ENCODE measurements at places on chromosomes 1 and 21. TPM values are rescaled to one million over a fixed set of nuclear protein-coding genes. Genes with fewer than 3 reads are reported as not detected.

Gene UTS2
- not detected for polyA plus RNA-seq

Gene PPM1J
- polyA plus RNA-seq, result 0.51 TPM

Gene C8A
- polyA plus RNA-seq, result not detected

Gene OR2T33
- polyA plus RNA-seq, result not detected

Gene TRIM62
- 4.4 TPM for polyA plus RNA-seq

Gene HSD3B2
- polyA plus RNA-seq, result 0.18 TPM

Gene PLA2G5
- polyA plus RNA-seq, result 0.67 TPM

Gene AKR7A3
- polyA plus RNA-seq, result 1.3 TPM

Gene OR10J1
- 0.06 TPM for polyA plus RNA-seq

- H3K27me3 ChIP-seq, result no peaks in the 10 kb centered on the region
- DNase-seq, result no peak
- H3K4me1 ChIP-seq, result no peaks in the 10 kb centered on the region
- H3K4me3 ChIP-seq, result no peak overlapping the region
- H3K36me3 ChIP-seq, result no peaks in the 10 kb centered on the region
These were observed 15.1 kb upstream of the CRB1 start for GRCh38 chr1:197252973-197253372.

DNA sequence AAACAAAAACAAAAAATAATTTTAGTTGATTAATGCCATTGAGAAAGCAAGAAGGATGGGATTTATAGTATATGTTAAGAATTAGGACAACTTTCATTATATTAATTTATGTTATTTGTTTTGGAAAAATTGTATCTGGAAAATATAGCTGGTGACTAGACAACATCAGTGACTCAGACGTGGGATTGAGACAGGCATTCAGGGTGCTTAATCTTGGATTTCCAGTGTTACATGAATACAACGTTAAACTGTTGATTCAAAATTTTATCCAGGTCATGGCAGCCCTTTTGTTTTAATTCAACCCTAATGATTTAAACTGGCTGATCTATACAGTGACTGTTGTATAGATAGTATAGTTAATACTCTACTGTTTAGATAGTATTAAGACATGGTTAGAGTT is 827.1 kb upstream of the B3GALT2 start:
- no peaks in the 10 kb centered on the region for H3K27me3 ChIP-seq
- H3K27ac ChIP-seq, result no peak overlapping the region
- no peaks in the 10 kb centered on the region for H3K36me3 ChIP-seq
- H3K4me3 ChIP-seq, result no peak overlapping the region

- no peaks in the 10 kb centered on the region for H3K36me3 ChIP-seq
- H3K27ac ChIP-seq, result peak overlapping the region; percentile 55
- H3K27me3 ChIP-seq, result no peaks in the 10 kb centered on the region
- peak overlapping the region; percentile 89 for H3K4me3 ChIP-seq
These were observed 637 bp downstream of the LYPLA2 start for GRCh38 chr1:23791516-23792047.

GRCh38 chr1:169511316-169512005 is 25.7 kb upstream of the SLC19A2 start:
- no peaks in the 10 kb centered on the region for H3K36me3 ChIP-seq
- no peaks in the 10 kb centered on the region for H3K27me3 ChIP-seq
- peak overlapping the region; percentile 40 for H3K27ac ChIP-seq
- DNase-seq, result no peak

GRCh38 chr21:45910548-45911221 is 70.9 kb upstream of the COL6A1 start:
- H3K4me3 ChIP-seq, result no peak overlapping the region
- no peaks in the 10 kb centered on the region for H3K4me1 ChIP-seq
- peaks cover 3% of the 10 kb centered on the region for H3K36me3 ChIP-seq
- DNase-seq, result no peak
- no peak overlapping the region for H3K27ac ChIP-seq

- H3K4me3 ChIP-seq, result peak overlapping the region; percentile 95
- H3K27ac ChIP-seq, result no peak overlapping the region
- peaks cover 30% of the 10 kb centered on the region for H3K36me3 ChIP-seq
- H3K4me1 ChIP-seq, result peaks cover 6% of the 10 kb centered on the region
- no peaks in the 10 kb centered on the region for H3K27me3 ChIP-seq
- peak; percentile 43 for DNase-seq
These were observed 888 bp upstream of the SNRPE start for GRCh38 chr1:203860396-203861025.

GRCh38 chr1:29830383-29830782 is 594.1 kb downstream of the PTPRU start:
- no peaks in the 10 kb centered on the region for H3K27me3 ChIP-seq
- DNase-seq, result no peak
- no peak overlapping the region for H3K27ac ChIP-seq
- no peaks in the 10 kb centered on the region for H3K36me3 ChIP-seq
- H3K4me1 ChIP-seq, result no peaks in the 10 kb centered on the region

DNA sequence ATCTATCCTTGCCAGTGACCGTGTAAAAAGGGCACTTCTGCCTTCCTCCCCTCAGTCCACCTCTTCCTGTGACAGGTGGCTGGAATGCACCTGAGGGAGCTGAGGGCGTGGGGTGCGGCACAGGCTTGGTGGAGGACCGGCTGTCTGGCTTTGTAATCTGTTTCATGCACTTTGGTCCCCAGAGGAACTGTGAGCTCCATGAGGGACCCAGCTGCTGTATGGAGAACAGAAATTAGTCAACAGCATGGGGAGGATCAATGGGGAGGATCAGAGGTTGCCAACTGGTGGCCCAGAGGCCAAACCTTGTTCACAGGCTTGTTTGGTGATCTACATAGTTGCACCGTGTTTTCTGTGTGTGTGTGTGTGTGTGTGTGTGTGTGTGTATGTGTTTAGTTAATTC is 19.0 kb upstream of the LUZP1 start:
- peaks cover 7% of the 10 kb centered on the region for H3K4me1 ChIP-seq
- no peak overlapping the region for H3K27ac ChIP-seq
- H3K36me3 ChIP-seq, result no peaks in the 10 kb centered on the region
- no peak for DNase-seq
- no peak overlapping the region for H3K4me3 ChIP-seq

DNA sequence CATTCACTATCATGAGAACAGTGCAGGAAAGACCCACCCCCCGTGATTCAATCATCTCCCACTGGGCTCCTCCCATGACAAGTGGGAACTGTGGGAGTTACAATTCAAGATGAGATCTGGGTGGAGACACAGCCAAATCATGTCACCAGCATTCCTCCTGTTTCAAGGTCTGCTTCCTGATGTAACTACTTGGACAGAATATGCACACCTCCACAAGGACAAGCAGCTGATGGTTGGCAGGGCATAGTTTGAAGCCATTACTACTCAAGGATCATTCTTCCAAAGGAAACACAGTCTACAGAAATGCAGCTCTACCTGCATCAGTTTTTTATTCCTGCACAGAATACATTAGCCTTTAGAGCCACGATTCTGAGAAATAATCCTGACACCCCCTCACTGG is 28.5 kb upstream of the RNF2 start:
- no peaks in the 10 kb centered on the region for H3K4me1 ChIP-seq
- H3K27ac ChIP-seq, result no peak overlapping the region
- DNase-seq, result no peak
- no peaks in the 10 kb centered on the region for H3K36me3 ChIP-seq

DNA sequence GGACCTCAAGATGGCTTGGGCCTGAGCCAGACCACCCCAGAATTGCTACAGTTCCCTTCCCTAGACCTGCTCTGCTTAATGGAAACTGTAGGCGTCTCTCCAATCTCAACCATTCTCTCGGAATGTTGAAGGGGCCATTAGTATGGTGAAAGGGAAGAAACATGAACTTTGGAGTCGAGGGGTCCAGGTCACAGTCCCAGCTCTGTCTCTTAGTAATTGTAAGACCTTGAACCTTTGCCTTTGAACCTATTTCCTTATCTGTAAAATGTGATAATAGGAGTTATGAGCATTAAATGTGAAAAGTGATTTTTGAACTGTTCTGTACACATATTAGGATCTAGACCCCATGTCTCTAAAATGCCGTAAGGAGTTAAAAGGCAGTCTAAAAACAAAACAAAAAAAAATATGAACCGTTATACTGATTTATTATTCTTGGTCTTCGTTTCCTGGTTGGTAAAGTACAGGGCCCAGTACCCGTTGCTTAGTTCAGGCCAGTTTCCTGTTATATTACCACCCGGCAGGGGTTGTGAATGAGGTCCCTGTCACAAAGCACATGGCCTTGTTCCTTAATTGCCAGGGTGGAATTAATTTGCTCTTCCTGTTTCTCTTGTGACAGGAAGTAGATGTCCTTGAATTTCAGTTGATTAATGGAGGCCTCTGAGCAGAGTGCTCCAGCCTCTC is 42.3 kb downstream of the TCEANC2 start:
- DNase-seq, result peak; percentile 15
- no peaks in the 10 kb centered on the region for H3K27me3 ChIP-seq
- peaks cover 15% of the 10 kb centered on the region for H3K4me1 ChIP-seq
- no peak overlapping the region for H3K4me3 ChIP-seq
- H3K27ac ChIP-seq, result no peak overlapping the region

DNA sequence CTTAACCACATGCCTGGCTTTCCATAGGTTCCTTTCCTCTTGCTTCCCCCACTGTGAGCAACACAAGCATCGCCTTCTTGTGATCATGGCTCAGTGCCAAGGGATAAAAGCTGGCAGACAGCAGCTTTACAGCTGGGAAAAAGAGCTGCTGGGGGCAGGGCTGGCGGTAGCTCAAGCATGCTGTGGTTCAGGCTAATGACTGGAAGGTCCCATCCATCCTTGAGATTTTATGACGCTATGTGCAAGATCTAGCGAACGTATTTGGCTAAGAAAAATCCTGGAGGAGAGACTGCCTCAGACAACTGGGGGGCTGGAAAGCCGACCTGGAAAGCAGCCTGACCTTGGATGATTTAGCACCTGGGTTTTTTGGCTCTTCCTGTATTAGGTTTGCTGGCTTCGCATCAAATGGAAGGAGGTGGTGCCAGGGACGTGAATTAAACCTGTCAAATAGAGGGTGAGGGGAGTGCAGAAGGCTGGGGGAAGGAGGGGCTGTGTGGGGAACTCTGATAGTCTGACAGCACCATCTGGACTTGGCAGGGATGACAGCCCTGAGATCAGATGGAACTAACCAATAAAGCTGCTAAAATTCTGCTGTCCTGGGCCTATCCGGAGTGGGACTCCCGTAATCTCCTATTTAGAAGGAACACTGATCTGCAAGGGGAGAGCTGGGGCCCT is 34.8 kb downstream of the ZMYND12 start:
- no peak overlapping the region for H3K27ac ChIP-seq
- no peak for DNase-seq
- no peak overlapping the region for H3K4me3 ChIP-seq
- H3K36me3 ChIP-seq, result no peaks in the 10 kb centered on the region

- H3K27me3 ChIP-seq, result no peaks in the 10 kb centered on the region
- peaks cover 23% of the 10 kb centered on the region for H3K4me1 ChIP-seq
- DNase-seq, result no peak
- H3K27ac ChIP-seq, result peak overlapping the region; percentile 40
- peaks cover 9% of the 10 kb centered on the region for H3K36me3 ChIP-seq
These were observed 39.7 kb downstream of the CAPZB start for GRCh38 chr1:19445417-19446342.

GRCh38 chr21:44869781-44870747 is 3.4 kb downstream of the PTTG1IP start:
- H3K27ac ChIP-seq, result peak overlapping the region; percentile 88
- no peaks in the 10 kb centered on the region for H3K36me3 ChIP-seq
- H3K4me1 ChIP-seq, result peaks cover 77% of the 10 kb centered on the region
- H3K4me3 ChIP-seq, result no peak overlapping the region
- DNase-seq, result peak; percentile 73

- H3K36me3 ChIP-seq, result no peaks in the 10 kb centered on the region
- no peak overlapping the region for H3K4me3 ChIP-seq
- H3K4me1 ChIP-seq, result no peaks in the 10 kb centered on the region
- H3K27ac ChIP-seq, result no peak overlapping the region
- no peaks in the 10 kb centered on the region for H3K27me3 ChIP-seq
These were observed 77.2 kb downstream of the AK4 start for GRCh38 chr1:65225179-65225578.

GRCh38 chr1:232699814-232700213 is 69.9 kb upstream of the SIPA1L2 start:
- no peak overlapping the region for H3K4me3 ChIP-seq
- no peak overlapping the region for H3K27ac ChIP-seq
- H3K27me3 ChIP-seq, result no peaks in the 10 kb centered on the region
- no peaks in the 10 kb centered on the region for H3K36me3 ChIP-seq
- H3K4me1 ChIP-seq, result peaks cover 9% of the 10 kb centered on the region

DNA sequence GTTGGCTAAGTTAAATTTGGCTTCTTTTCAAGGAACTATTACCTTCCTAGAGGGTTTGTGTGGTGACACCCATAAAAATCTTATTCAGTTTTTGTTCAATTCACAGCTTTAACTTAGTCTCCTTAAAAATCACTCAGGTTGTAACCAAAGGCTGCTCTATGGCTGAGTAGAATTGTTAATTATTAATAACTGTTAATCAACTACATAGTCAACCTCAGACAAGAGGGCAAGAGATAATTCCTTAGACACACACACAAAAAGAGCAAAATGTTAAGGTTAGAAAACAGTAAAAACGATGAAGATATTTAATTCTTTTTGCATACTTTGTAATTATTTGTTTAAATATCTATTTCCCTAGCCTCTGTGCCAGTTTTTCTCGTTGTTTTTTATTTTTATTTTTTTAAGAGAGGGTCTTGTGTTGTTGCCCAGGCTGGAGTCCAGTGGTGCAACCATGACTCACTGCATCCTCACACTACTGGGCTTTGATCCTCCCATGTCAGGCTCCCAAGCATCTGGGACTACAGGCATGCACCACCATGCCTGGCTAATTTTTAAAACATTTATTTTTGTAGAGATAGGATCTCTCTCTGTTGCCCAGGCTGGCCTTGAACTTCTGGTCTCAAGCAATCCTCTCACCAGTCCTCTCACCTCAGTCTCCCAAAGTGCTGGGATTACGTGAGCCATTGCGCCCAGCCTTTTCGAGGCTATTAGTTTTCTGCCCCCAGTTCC is 215.2 kb downstream of the DISC1 start:
- H3K4me3 ChIP-seq, result no peak overlapping the region
- no peaks in the 10 kb centered on the region for H3K36me3 ChIP-seq
- H3K27ac ChIP-seq, result no peak overlapping the region
- H3K4me1 ChIP-seq, result no peaks in the 10 kb centered on the region
- no peak for DNase-seq

DNA sequence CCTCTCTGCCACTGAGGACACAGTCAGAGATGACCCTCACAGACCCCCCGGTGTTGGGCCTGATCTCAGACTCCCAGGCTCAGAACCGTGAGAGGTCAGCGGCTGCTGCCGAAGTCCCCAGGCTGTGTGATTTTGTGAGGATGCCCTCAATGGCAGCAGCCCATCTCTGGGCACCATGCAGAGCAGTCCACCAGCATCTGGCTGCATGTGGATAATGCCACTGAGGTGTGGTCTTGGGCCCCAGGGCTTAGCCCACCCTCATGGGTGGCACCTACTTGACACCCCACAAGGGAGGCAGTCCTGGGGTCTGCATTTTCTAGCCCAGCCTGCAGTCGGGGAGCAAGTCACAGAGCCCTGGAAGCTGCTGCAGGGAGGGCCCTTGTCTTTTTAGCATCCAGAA is 5.5 kb upstream of the ACTRT2 start:
- H3K27me3 ChIP-seq, result peaks cover 71% of the 10 kb centered on the region
- H3K4me1 ChIP-seq, result peaks cover 7% of the 10 kb centered on the region
- no peaks in the 10 kb centered on the region for H3K36me3 ChIP-seq
- no peak overlapping the region for H3K27ac ChIP-seq

All from left lung (tissue), 14 donors.